ENCODE measurements at places on chromosomes 3 and 15.

GRCh38 chr15:45101749-45102148 lies 12.2 kb downstream of the DUOX2 start:
- DNase-seq: no peak

DNA sequence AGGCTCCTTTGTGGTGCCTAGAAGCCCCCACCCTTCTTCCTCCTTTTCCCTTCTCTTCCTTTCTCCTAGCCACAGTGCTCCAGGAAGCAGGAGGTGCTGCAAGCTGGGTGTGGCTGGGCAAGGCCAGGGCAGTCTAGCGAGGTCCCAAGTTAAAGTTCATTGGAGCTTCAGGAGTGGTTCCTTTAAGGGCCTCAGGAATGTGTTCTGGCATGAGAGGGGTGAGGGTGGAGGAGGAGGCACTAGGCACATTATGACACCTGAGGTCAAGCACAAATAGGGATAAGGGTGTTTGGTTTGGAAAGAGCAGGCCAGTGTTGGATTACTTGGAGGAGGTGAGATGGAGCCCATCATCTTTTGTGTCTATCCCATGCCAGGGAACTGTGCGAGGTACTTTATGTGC lies 258.7 kb downstream of the TLE3 start:
- DNase-seq: no peak

DNA sequence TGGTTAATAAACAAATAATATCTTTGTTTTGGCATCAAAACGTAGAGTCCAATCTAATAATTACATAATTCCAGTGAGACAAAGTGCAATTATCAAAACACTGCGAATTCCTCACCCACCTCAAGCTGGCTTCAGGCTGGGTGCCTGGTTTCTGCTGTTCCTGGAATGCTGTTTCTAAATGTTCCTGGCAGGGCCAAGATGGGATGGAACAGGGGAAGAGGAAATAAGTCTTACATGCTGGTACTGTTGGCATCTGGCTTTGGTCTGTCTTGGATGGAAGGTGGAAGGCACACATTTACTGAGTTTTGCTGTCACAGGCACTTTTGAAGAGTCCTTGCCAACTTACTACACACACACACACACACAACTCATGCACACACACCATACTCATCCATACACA lies 101.9 kb upstream of the SLCO3A1 start:
- DNase-seq: no peak

- DNase-seq: no peak
Measured at GRCh38 chr3:99709686-99710085, 71.3 kb downstream of the COL8A1 start.
